NCI-H524 treated with DMSO at 0.1 percent for 48 hours (cell line): ENCODE measurements at places on chromosomes 5 and 9.

GRCh38 chr9:79700607-79701360 lies 129.0 kb downstream of the TLE4 start:
- DNase-seq = no peak

DNA sequence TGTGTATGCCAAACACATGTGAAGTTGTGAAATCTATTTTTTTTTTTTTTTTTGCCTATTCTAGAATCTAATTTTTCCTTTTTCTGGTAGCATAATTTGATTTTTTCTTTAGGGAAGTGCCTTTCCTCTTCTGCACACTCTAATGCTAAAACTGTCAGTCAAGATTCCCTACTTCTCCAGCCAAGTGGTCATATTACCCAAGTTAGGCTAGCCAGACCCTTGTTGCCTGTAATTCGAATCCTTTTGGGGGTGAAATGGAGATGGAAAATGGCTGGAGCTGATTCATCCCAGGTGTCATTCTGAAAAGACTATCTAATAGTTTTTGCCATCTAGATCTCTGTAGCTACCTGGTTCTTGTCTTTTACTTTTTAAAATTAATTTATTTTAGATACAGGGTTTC lies 24.8 kb upstream of the UBAP1 start:
- DNase-seq = no peak

GRCh38 chr5:169190849-169191248 lies 110.1 kb downstream of the SLIT3 start:
- DNase-seq = no peak

- DNase-seq = peak; percentile 88
These were observed 10.5 kb upstream of the SHB start for GRCh38 chr9:38079461-38080031.

- DNase-seq = no peak
These were observed 42.0 kb upstream of the ENTREP1 start for GRCh38 chr9:69283003-69283402.

DNA sequence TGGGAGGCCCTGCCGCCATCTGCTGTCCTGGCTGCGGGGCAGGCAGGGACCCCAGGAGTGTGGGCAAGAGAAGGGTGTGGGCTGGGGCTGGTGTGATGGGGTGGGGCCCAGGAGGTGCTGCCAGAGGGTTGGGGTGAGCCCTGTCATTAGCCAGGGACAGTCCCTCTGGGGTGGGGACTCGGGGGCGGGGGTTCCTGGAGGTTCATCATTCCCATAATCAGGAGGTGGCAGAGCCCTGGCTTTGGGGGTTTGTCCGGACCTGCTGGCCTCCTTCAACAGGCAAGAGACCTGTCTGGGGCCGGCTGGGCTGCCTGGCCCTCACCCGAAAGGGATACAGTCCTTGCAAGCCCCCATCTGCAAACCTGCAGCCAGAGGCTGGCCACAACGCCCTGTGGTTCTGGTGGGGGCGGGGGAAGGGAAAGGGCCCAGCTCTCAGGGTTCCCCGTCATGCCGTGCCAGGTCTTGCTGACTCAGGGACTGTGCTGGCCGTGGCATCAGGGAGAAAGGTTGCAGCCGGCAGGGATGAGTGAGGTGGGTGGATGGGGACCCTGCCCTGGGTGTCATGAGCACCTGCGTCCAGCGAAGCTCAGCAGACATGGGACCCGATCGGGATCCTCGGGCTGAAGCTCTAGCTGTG lies 65.2 kb downstream of the MRPL36 start:
- no peak for DNase-seq

- no peak for DNase-seq
These were observed at the start of gene PCDHGA11 for GRCh38 chr5:141420855-141421488. Gene PCDHGA11 (plus strand): TSS chr5:141421051. CDS start chr5:141421228, 177 bp downstream.

GRCh38 chr9:110555551-110556331 lies 23.8 kb downstream of the SVEP1 start:
- DNase-seq = no peak

GRCh38 chr5:40797273-40798011 lies 732 bp downstream of the PRKAA1 start:
- DNase-seq = peak; percentile 31

GRCh38 chr9:114030364-114030763 lies 47.7 kb downstream of the AMBP start:
- no peak for DNase-seq

- no peak for DNase-seq
These were observed 30.5 kb downstream of the RAD23B start for GRCh38 chr9:107313555-107314096.

- no peak for DNase-seq
These were observed 12.0 kb upstream of the RNF130 start for GRCh38 chr5:180083529-180084060.

DNA sequence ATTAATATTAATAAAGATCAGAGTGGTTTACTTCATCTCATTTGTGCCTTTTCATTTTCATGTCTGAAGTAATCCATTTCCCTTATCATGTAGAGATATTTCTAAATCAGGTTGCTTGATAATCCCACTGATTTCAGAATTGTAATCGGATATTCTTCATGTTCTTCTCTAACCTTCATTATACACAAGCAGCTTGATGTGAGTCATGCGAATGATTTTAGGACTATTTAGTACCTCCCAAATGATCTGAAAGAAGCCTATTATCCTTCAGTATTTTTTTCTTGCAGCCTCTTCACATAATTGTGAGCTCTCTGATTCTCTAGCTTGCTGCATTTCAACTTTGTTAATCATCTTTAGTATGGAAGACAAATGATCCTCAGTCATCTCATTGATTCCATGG lies 182.0 kb downstream of the GIN1 start:
- DNase-seq = no peak

- no peak for DNase-seq
These were observed 4.8 kb downstream of the USP20 start for GRCh38 chr9:129840034-129840433.
